ENCODE measurements at places on chromosomes 7 and 10.

DNA sequence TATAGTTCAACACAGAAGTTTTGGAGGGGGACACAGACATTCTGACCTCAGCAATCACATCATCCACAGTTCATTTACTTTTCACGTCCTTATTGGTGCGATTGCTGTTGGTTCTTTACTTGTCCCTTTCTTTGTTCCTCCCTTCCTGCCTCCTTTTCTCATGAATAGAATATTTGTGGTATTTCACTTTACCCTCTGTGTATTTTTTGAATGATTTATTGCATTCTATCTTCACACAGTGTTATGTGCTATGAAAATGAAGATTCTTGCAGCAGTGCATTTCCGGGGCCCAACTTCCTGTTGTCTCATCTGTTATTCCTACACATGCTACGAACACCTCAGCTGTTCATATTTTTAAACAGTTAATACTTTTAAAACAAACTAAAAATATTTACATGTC lies 179.6 kb downstream of the ZMYND11 start:
- no peak for DNase-seq

GRCh38 chr7:123994449-123994848 lies 38.4 kb downstream of the TMEM229A start:
- DNase-seq: no peak

DNA sequence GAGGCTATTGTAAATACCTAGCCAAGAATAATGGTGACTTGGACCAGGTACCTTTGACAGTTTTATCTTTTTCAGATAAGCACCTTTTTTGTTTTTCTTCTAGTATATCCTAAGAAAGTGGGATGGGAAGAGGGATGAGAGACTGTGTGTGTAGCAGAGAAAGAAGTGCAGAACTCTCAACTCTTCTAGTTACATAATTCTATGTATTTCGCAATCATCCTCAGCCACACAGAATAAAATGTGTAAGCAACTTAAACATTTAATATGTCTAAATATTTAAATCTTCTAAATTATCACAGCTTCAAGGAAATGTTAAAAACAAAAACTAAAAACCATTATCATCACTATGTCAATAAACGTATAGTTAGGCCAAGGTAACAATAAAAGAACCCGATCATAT lies 42.6 kb upstream of the GSAP start:
- DNase-seq: no peak

GRCh38 chr10:68955355-68955831 lies 577 bp upstream of the DDX21 start:
- no peak for DNase-seq

GRCh38 chr7:48280100-48280499 lies 108.8 kb downstream of the ABCA13 start:
- no peak for DNase-seq

- DNase-seq: no peak
Measured at GRCh38 chr7:39810204-39810642, 139.8 kb upstream of the CDK13 start.

DNA sequence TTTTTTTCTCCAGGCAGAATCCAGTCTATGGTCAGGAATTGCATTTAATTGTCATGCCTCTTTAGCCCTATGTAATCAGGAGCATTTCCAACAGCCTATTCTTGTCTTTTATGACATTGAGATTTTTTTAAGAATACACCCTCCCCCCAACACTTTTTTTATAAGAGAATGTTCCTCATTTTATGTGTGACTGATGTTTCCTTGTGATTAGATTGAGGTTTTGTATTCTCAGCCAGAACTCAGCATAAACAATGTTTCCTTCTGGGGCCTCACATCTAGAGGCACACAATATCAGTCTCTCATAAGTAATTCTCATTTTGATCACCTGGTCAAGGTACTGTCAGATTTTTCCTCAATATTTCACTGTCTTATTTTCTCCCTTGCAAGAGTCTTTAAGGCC lies 193.4 kb upstream of the PDE1C start:
- no peak for DNase-seq

DNA sequence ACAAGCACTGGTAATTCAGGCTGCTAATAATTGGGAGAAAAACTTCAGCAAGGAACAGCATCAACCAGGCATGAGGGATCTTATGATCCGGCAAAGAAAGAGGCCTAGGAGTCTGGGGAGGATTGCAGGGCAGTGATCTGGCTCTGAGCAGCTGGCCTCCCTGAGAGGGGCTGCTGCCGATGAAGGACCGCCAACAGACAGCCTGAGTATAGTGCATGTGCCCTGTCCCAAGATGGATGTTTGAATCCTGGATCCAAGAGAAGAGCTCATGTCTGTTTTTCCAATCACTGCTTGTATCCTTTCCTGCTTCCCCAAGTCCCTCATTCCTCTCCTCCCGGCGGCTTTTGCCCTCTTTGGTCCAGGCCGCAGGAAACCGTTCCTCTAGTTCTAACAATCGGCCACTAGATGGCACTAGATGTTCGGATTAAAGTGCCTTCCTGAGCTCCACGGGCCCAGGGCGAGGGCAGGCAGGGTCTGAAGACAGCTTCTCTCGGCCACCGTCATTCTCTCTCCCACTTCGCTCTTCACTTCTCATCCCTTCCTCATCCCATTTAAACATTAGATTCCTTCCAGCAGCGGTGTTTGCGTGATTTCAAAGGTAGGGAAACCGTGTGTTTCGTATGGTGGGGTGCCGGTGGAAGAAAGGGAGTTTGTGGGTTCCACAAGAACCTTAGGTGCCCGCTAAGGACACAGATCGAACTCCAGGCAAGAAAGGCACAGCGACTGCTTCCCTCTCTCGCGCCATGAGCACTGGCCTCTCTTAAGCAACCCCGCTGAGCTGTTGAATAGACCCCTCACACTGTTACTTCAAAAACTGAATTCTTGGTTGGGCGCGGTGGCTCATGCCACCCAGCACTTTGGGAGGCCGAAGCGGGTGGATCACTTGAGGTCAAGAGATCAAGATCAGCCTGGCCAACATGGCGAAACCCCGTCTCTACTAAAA lies 82.4 kb downstream of the ADCYAP1R1 start:
- DNase-seq: peak; percentile 82

GRCh38 chr10:7786430-7786829 lies 1.4 kb downstream of the KIN start:
- no peak for DNase-seq

DNA sequence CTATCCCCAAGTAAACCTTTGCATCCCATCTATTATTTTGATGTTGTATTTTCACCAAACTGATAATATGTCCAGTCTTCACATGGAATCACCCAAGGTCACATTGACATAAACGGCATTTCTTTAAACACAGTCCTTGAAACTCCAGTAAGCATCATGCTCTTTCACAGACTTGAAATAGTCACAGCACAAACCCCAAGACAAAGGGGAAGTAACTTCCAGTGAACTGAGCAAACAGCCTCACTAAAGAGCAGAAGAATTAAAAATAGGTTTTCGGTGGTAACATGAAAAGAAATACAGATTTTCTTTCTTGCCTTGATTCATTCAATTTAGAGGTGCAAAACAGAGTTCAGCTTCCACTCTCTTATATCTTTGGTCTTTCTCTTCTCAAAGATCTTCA lies 253.7 kb downstream of the SFMBT2 start:
- no peak for DNase-seq

GRCh38 chr7:34821932-34822558 lies 164.0 kb downstream of the NPSR1 start:
- DNase-seq: no peak

- no peak for DNase-seq
Measured at GRCh38 chr10:35934642-35934995, 292.5 kb upstream of the FZD8 start.

DNA sequence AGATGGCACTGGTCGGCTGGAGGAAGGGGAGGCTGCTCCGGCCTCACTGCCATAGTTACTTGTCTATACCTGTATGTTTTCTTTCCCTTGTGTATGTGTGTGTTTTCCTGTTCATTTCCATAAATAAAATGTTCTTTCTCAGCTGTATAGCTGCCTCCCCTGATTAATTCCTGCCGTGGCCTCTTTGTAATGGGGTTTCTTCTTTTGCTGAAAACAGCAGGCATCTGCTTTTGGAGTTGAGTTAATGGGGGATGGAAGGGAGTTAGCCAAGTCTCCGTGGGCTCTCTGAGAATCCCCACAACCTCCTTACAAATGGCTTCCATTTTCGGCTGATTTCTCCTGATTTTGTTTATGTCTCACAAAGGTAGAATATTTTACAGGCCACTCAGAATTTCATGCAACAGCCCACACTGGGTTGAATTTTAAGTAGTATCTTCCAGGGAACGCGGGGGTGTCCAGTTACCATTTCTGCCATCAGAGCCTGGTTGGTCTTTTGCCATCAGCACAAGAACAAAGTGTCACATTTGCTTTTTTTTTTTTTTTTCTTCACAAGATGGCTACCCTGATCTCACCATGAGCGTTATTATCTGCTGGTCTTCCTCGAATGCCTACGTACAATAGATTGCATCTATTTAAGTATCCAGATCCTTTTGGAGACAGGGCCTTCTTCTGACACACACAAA lies 88.1 kb upstream of the NRP1 start:
- no peak for DNase-seq

GRCh38 chr7:68862736-68863135 lies 735.5 kb upstream of the AUTS2 start:
- DNase-seq: no peak

- DNase-seq: no peak
Measured at GRCh38 chr7:135522509-135522908, 12.6 kb upstream of the CNOT4 start.

DNA sequence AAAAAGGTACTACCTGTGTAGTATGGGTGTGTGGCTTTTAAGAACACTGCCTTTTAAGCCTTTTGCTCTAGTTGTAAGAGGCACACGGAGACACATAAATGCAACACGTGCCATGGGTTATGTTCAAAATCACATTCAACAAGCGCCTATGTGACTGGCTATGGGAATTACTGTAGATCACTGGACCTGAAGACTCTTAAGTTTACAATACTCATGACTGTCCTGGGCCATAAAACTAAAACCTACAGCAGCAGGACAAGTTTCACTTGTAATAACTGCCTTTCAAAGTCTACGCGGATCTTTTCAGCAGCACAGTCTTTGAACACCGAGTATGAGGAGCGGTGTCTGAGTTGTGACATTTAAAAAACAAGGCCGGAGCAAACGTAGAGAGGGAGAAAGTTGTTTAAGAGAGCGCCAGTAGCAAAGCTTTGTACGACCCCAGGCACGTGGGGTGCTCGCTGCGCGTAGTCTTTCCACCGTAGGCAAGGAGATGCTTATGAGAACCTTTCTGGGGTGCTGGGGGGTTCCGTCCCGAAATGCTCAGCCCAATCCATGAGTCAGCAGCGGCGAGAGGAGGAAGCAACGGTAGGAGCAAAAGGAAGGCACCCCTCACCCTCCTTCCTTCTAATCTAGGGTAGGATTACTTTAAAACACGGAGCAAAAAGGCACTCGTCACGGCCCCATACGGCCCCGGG lies 662 bp downstream of the DNAJC2 start:
- DNase-seq: no peak

DNA sequence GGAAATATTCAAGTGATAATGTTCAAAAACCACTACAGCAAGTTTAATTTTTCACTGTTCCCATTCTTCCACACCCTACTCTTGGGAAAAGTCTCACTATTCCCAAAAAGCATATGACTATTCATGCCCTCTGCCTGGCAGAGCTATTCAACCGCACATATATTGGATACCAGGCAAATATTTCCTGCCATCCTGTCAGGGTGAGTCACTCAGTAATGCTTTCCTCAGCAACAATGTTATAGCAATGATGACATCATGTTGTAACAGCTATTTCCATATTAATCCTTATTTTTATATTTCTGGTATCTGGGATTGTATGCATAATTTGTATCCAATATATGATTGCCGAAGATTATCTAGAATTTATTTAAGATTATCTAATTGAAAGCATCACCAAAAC lies 114.0 kb upstream of the PLXDC2 start:
- DNase-seq: no peak

- DNase-seq: no peak
Measured at GRCh38 chr10:86443069-86443468, 76.5 kb upstream of the GRID1 start.

DNA sequence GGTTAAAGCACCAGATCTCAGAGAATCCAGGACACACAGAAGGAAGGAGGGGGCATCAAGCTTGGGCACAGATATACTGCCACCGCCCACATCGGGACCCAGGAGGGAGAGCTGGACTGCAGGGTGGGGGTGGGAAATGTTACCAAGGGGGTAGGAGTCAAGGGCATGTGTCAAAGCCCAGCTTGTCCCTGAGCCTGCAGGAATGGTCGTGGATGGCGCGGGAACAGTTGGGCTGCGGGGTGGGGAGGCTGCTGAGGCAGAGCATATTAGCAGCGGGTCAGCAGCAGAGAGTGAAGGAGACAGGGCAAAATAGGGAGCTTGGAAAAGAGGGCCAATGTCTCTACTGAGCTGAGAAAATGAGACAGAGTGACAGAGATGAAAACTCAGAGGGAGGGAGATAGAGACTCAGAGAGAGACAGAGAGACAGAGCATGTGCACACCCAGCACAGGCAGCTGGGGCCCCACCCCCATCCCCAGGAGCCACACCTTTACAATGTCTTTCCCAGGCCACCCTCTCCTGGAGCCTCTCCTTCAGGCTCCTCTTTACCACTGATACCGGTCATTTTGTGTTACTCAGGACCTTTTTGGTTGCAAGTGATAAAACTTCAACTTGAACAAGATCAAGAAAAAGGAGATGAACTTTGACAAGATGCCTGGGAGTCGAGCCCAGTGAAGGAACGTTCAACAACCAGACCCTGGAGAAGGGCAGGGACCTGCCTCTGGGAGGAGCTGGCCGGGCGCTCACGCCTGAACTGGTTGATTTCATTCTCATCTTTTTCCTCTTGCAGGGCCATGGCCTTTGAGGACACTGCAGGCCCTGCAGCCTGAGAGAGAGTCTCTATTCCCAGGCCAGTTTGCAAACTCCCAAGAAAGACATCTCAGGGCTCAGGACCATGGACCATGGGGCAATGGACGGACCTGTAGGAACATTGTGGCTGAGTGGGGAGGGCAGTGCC lies 50.0 kb downstream of the AOC1 start:
- DNase-seq: no peak

GRCh38 chr7:142771353-142771723 lies 568 bp downstream of the PRSS2 start:
- DNase-seq: no peak

GRCh38 chr10:1134156-1134555 lies 78.0 kb downstream of the WDR37 start:
- no peak for DNase-seq

DNA sequence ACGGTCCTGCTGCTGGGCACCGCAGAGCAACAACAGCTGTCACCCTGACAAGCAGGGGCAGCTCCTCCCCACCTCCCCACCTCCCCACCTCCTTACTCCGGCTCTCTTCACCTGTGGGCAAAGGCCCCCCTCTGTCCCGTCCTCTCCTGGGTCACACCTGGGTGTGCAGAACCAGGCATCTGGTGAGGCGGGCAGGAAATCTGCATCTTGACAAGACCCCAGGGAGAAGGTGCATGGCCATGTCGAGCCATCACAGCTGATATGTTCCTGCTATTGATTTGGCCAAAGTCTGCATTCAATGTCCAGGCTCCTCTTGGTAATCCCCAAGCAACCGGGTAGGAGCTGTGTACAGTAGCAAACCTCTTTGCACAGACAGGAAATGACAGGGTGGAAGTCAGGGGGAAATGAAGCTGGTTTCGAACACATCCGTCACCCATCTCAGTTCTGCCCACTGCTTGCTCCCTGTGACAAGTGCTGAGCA lies 554.2 kb downstream of the DNAJB6 start:
- DNase-seq: no peak

GRCh38 chr7:75055830-75056772 lies 17.5 kb downstream of the RCC1L start:
- no peak for DNase-seq
